COLO829 (cell line): ENCODE measurements at places on chromosomes 6 and 20.

DNA sequence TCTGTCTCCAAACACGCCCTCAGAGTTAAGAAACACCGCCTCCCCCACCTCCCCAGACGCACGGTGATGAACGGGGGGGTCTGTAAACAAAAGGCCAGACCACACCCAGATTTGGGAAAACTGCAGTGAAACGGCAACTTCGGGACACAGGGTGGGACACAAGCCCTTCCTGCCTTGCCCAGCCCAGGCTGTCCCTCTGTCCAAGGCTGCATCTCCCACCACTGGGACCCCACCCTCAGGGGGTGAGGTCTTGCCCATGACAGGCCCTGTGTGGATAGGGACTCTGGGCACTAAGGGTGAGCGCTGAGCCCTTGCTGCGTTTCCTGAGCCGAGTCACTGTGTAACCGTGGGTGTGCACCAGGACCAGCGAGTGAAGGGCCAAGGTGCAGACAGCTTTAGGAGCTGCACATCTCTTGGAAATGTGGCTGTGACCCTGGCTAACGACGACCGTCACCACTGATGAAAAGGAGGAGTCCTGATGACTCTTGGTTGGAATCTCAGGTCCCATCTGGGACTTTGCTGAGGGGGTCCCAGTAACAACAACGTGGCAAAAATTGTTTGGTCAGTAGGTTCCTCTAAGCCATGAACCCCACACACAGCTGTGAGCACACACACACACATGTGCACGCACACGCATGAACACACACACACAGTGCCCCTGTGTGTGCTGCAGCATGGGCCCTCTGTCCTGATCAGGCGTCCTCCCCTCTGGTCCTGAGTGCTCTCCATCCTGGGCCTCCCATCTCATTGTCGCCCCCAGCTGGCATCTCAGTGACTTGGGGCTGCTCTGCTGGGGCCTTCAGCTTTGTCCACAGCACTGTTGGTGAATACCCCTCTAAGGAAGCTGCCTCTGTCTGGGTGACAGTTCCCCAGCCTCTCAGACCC lies 100.6 kb downstream of the RAMACL start:
- no peak for DNase-seq

DNA sequence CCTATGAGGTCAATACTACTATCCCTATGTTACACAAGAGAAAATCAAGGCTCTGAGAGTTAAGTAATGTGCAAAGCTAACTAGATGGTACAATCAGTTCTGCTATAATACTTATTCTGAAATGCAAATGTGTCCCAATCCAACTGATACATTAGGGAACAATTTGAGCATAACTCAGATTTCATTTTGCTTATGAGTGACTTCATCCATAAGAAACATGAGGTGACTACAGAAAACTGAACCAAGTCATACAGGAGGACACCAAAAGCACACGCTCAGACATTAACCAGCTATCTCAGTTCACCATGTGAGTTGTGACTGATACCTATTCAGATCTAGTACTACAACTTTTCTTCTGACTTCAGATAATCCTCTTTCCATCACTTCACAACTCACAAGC lies 179.9 kb upstream of the RUNX2 start:
- DNase-seq = no peak

DNA sequence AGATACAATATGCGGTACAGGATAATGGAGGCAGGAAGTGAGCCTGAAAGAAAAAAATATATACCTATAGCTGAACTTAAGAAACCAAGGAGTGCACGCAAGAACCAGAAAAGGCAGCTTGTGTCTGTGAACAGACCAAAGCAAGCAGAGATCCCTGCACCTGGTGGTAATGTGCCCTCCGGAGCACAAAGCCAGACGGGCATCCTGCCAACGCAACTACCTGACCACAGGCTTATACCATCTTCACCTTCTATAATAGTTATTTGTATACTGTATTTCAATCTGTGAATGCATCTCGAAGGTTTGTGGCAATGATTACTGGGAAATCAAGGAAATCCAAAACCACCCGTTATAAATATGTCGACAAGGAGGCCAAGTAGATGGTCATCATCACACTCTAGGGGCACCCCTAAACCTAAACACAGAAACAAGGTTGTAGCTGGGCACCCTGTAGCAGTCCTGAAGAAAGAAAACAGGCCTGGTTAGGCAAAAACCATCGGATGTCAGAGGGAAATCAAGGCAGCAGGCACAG lies 801 bp downstream of the FBXL4 start:
- no peak for DNase-seq

GRCh38 chr6:161169696-161170095 lies 104.2 kb downstream of the AGPAT4 start:
- DNase-seq = no peak

GRCh38 chr20:51876313-51876940 lies 74.1 kb upstream of the SALL4 start:
- no peak for DNase-seq

DNA sequence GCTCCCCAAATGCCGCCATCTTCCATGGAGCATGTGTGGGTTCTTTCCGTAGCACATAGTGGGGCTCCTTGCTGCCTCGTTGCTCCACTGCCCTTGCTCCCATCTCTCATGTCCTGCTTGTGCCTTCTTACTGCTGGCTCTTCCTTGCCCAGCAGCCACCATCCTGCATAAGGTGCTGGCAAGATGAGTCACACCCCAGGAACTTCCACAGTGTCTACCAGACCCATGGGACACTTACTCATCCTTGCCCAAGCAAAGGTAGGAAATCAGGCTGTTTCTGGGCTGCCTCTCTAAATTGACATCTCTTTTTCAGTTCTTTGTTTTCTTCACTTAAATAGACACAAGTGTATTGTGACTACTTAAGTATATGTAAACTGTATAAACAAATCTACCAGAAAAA lies 39.4 kb upstream of the RGS17 start:
- DNase-seq = peak; percentile 45

DNA sequence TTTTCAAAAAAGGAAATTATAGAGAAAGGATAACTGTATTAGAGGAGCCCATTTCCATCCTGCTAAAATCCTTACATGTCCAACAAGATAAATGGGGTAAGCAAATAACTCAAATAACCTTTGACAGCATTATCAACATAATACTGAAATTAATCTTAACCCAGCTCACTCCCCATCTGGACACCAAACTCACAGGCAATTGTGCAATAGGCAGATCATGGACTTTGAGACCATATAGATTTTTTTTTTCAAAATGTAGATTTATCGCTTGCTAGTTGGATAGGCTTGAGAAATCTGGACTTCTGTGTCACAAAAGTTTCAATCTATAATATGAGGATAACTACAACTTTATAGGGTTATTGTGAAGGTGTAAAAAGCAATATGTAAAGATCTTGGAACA lies 134.4 kb upstream of the ASCC3 start:
- no peak for DNase-seq

- DNase-seq = no peak
These were observed 118.7 kb downstream of the EPHA7 start for GRCh38 chr6:93300661-93301060.

GRCh38 chr20:44914924-44915323 lies 5.1 kb downstream of the PABPC1L start:
- DNase-seq = no peak

DNA sequence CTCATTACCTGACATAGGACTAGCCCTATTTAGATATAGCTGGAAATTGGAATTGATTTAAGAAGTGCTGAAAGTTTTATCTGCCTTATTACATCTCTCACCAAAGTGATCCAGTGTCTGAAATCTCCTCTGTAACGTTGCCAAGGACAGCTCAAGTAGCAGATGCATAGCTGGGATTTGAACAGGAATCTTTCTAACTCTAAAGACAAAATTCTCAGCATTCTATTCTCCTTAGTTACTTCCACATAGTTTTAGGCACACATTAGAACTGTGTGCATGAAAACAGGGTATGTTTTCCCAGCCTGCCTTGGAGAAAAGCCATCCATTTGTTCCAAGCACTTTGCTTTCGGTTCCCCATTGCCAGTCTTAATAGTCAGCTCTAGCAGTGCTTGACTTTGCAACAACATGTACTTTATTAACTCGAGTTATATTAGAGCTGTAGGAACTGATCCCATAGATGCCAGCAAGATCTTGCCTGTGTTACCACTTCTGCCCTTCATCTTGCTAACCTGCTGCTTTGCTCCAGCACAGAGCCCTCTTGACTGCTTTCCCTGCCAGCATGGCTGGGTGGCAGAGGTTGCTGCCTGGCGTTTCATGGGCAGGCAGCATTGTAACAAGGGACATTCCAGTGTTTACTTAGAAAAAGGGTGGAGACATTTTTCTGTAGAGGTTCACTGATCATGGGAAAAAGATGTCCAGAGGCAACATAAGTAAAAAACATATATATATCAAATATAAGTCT lies 56.1 kb upstream of the STMND1 start:
- no peak for DNase-seq

DNA sequence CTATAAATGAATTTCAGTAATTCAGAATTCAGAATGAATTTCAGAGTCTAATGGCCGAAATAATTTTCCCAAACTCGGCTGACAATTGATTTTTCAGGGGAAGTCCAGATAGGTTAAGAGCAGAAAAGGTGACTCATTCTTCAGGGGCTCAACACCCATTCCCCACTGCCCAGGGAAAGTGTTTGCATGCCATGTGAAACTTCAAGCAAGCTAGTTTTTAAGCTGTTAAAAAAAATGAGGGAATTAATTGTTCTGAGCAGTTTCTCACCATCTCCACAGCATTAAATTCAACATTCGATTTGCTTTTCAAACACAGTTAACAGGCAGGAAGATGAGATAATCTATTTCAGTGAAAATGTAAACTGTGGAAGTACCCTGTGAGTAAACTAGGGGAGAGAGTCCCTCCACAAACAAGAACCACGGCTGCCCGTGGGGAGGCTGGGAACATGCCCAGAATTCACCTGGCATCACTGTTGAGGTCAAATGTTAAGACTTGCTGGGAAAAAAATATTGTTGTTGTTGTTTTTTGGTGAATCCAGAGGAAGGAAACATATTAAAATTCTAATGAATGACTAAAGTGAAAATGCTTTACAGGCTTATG lies 650.8 kb upstream of the AGPAT4 start:
- DNase-seq = no peak

DNA sequence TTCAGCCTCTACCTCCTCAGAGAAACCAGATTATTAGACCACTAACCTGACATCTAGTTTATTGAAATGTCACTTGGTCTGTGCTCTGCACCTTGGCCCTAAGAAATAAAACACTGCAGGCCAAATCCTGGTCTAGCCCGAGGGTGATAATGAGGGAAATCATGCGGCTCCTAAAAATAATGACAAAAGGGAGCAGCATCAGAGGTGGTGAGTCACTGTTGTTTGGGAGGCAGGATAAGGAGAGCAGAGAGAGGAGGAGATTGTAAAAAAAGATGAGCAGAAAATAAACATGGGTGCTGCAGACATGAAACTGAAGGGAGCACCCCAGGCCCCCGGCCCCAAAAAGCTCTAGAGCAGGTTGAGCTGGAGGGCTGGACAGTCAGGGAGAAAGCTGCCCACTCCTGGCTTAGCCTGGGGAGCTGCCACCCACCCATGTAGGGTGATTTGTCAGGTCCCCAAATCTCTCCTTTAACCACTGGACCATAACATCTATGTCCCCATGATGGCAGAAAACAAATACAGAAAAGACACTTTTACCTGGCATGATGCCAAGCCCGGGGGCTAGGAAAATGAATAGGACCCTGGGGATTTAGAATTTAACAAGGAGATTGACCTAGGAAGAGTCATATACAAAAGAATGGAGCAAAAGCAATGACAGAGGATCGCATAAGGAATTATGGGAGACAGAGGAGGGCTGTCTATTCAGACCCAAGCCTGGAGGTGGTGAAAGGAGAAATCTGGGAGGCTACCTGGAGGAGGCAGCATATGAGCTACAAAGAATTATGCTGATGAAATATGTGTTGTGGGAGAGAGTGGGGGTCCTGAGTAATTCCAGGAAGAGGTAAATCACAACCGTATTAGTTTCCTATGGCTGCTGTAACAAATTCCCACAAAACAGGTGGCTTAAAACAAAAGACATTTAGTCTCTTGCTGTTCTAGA lies 103.7 kb downstream of the SNAP25 start:
- DNase-seq = no peak

DNA sequence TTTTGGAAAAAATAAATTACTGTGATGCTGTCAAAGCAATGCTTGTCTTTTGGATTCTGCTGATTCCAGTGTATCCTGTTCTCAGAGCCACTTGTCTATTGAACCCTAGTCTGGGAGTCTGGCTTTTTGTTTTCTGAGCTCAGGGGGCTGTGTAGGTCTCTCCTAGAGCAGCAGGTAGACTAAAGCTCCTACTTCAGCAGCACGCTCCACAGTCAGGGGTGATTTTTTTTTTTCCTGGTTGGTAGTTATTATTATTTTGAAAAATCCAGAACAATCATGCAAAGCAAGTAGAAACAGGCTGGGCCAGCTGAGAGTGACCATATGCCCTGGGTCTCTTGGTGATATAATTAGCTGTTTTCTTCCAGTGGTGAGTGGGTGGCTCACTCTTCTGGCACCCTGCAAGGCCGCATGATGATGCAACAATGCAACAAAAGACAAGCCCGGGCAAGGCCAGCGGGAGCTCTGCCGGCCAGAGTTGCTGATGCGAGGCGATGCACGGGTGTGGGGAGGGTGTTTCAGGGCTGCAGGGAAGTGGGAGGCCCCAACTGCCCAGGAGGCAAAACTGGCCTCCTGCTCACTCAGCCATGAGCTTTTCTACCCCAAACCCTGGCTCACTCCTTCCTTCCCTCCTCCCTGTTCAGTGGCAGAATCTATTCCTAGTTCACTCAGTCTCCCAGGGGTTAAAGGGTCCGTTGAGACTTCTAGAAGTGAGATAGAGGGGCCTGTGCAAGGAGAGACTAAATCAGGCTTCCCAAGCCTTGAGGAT lies 11.5 kb upstream of the CDKN1A start:
- peak; percentile 83 for DNase-seq

DNA sequence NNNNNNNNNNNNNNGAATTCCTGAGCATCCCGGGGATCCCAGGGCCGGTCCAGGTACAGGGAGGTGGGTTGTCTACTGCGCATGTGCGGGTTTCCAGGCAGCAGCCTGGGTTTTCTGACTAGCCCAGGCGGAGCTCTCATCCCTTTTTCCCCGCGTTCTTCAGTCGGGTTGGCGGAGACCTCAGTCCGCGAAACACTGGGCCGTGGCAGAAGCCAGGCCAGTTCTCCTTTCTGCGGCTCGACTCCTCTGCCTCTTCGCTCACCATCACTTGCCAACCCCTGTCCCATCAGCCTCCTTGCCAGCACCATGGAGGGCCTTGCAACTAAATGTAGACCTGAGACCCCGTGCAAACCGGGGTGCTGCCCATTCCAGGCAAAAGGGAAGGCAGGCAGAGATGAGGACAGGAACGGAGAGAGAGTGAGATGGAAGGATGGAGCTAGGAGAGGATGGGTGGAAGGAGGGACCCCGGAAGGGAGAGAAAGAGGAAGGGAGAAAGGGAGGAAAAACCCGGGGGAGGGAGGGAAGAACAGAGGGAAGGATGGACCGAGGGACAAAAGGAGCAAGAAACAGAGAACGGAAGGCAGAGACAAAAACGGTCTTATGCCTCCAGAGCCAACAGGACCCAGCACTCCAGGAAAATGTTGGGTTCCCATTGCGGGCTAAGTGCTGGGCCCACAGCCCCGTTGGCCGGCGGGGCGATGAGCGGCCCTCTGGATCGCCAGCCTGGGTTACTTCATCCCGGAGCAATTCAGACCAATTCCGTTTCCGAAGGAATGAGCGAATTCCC lies 445.4 kb upstream of the DEFB115 start:
- peak; percentile 62 for DNase-seq

GRCh38 chr20:38997622-38998021 lies 35.5 kb downstream of the DHX35 start:
- no peak for DNase-seq
